Vagina (tissue), 2 donors: ENCODE measurements at places on chromosomes 4 and X.

- no peak for DNase-seq
Observed at GRCh38 chr4:183971929-183972490, 66.9 kb downstream of the STOX2 start.

GRCh38 chr4:7750523-7750922, 189.1 kb downstream of the AFAP1 start:
- DNase-seq, result no peak

DNA sequence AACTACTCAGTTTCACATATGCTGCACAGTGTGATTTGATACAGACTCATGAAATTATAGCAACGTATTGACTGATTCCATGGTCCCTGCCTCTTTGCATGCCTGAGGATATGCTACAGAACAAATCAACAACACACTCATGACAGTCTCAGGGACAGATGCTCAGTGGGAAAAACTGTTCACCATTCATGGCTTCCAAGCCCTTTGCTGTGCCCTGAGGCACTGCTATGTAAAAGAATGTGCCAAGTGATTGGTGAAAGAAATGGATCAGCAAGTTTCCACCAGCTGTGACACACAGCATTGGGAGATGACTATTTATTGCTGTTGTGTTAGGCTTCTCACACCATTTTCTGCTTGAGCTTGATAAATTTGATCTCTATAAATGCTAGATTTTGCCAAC, 825.6 kb upstream of the INTU start:
- DNase-seq, result no peak

DNA sequence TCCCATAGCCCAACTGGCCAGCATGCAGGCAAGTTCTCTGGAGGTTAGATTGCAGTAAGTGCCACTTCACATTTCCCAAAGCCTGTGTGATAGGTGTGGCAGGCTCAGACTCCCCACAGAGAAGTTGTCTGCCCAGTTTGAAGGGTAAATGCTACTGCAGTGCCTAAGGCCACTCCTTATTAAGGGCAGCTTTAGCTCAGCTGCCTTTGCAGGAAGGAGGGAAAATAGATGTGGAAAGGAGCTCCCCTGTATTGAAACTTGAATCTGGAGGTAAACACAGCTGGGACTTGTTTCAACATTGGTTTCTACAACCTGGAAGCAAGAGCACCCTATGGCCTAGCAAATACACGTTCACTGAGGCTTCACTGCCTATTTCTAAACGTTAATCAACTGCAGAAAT, 22.4 kb downstream of the NEXMIF start:
- DNase-seq, result no peak

DNA sequence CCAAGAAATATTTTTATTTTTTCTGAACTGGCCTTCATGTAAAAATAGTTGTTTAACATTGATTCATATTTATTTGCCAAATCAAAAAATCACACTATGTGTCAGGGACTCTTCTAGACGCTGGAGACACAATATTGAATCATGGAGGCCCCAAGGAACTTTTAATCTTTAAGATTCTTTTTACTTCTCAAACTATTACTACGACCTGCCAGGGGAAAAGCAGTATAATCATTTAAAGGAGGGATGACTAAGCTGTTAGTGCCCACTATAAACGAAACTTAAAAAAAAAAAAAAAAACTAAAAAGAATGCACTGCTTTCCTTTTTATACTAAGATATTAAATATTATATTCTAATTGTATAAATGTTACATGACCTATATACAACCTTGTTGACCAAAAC, 84.7 kb downstream of the PPA2 start:
- no peak for DNase-seq

GRCh38 chrX:45668686-45669443, 468.2 kb upstream of the DIPK2B start:
- DNase-seq, result no peak

DNA sequence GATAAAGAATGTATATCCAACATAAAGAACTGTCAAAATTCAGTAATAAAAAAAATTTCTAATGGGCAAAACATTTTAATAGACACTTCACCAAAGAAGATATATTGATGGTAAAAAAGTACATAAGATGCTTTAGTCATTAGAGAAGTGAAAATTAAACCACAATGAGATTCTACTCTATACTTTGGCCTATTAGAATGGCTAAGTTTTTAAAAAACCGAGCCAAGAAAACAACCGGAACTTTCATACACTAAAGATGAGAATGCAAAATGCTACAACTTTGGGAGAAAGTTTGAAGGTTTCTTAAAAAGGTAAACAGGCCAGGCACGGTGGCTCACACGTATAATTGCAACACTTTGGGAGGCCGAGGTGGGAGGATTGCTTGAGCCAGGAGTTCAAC, 20.8 kb downstream of the CNOT6L start:
- no peak for DNase-seq

DNA sequence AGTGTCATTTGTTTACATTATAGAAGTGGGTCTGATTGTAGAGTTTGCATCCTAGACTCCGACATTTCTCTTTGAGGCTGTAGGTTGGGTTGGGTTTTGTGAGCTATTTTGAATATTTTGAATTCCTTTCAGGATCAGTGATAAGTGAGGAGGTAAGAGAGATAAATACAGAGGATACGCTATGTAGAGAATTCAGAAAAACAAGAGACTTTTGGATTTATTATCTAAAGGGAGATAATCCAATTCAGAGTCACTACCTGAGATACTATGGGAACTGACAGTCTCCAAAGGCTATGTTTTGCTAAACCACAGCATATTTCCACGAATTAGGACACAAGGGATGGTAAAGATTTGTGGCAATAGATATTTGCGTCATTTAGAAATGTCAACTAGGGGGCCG, 16.9 kb upstream of the RAP2C start:
- no peak for DNase-seq

- DNase-seq, result no peak
Observed at GRCh38 chrX:108464604-108465003, 25.0 kb downstream of the COL4A5 start.

GRCh38 chrX:105313596-105313995, 93.1 kb upstream of the TEX13A start:
- no peak for DNase-seq

GRCh38 chr4:110514889-110515479, 39.0 kb downstream of the ENPEP start:
- no peak for DNase-seq

DNA sequence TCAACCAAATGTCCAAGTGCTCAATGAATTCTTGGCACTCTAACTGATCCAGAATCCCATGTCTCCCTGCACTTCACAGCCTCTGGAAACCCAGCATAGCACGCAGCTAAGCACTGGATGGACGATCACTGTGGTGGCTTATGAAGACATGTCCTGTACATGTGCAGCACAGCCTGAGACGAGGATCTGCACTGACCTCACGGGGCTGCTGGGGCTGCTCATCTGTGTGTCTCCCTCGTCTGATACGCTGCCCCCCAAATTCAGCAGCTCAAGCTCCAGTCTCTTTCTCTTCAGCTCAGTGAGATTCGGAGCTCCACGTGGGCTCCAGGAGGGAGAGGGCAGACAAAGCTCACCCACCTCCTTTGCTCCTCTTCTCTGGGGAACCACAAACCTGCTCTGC, 126.9 kb downstream of the CPZ start:
- DNase-seq, result no peak

- DNase-seq, result no peak
Observed at GRCh38 chr4:16233569-16234177, 7.4 kb upstream of the TAPT1 start.

DNA sequence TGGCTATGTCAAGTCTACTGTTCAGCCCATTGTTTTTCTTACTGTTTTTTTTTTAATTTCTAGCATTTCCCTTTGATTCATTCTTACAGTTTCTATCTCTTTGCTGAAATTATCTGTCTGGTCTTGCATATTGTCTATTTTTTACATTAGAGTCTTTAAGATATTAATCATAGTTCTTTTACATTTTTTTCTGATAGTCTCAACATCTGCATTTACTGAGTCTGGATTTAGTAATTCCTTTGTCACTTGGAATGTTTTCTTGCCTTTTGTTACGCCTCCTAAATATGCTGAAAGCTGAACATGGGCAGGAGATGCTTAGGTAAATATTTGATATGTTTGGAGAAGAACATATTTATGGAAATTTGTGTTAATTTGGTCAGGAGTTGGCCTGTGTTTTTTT, 10.4 kb downstream of the JADE3 start:
- no peak for DNase-seq

DNA sequence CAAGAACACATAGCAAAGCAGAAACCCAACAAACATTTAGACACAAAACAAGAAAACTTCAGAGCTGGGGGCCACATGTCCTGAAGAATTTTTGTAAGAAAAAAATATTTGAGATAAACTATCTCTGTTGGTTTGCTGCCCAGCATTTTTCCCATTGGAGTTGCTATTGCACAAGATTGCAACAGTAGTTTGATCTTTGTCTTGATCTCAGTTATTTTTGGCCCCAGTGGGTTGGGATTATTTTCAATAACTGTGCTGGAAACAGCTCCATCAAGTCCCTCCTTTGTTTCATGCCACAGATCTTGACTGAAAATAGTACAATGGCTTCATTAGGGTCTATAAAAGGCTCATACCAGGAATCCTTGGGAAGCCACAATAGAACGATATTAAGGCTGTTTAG, 103.8 kb upstream of the RAI2 start:
- DNase-seq, result no peak

GRCh38 chr4:175422331-175422730, 389.7 kb downstream of the GPM6A start:
- DNase-seq, result no peak

- no peak for DNase-seq
Observed at GRCh38 chrX:31070057-31070468, 1.8 kb downstream of the FTHL17 start.

GRCh38 chr4:158796370-158797140, 27.7 kb downstream of the FNIP2 start:
- no peak for DNase-seq

GRCh38 chrX:9635803-9636202, 129.8 kb downstream of the GPR143 start:
- DNase-seq, result no peak
